ENCODE measurements at places on chromosomes 1 and 21.
A peak's percentile ranks its signal among the peaks of the same experiment; 100 is the strongest.

GRCh38 chr21:34022627-34023335 lies 50.6 kb upstream of the MRPS6 start:
- DNase-seq: no peak

GRCh38 chr1:200478239-200478623 lies 68.4 kb upstream of the ZNF281 start:
- no peak for DNase-seq

- no peak for DNase-seq
Observed at GRCh38 chr1:41764656-41765055, 154.1 kb downstream of the HIVEP3 start.

GRCh38 chr1:24236789-24237371 lies 49.8 kb upstream of the IFNLR1 start:
- peak; percentile 54 for DNase-seq

DNA sequence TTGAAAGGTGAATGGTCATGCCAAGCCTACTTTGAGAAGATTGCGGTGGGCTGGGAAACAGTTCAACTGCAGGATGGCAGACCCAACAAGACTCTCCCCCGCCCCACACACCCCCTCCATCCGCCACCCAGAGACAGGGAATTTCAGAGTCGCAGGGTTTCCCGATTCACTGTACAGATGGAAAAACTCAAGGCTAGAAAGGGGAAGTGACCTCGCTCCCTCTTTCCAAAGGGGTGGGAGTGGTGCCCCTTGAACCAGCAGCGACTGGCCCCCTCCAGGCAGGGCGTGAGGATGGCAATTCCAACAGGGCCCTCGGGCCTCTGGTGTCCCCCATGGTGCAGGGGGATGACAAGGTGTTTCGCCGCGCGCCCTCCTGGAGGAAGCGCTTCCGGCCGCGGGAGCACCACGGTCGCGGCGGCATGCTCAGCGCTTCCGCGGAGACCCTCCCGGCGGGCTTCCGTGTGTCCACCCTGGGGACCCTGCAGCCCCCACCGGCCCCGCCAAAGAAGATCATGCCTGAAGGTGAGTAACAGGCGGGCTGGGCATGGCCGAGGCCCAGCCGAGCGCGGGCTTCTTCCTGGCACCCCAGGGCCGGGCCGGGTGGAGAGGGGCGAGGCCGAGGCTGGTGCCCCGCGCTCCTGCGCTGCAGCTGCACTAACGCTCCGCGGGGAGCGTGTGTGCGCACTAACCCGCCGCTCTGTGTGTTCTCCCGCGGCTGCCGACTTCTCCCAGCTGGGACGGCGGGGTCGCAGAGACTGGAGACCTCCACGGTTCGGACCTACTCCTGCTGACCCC lies 10.4 kb downstream of the MYOG start:
- DNase-seq: no peak

DNA sequence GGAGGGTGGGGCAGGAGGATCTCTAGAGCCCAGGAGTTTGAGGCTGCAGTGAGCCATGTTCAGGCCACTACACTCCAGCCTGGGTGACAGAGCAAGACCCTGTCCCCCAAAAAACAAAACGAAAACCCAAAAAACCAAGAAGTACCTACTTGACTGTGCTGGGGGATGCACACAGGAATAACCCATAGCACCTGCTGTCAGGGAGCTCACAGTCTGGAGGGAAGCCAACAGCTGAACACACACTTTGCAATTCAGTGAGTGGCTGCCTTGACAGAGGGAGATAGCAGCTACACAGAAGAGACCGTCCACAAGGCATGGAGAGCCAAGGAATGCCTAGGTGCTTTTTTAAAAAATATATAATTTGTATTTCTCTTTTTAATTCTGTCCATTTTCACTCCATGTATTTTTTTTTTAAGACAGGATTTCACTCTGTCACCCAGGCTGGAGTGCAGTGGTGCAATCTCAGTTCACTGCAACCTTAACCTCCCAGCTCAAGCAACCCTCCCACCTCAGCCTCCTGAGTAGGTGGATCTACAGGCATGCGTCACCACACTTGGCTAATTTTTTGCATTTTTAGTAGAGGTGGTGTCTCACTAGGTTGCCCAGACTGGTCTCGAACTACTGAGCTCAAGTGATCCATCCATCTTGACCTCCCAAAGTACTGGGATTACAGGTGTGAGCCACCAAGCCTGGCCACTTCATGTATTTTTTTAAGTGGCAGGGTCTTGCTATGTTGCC lies 68.7 kb downstream of the NID1 start:
- DNase-seq: no peak

- DNase-seq: no peak
Observed at GRCh38 chr1:47396671-47397196, 19.4 kb upstream of the FOXE3 start.

- DNase-seq: no peak
Observed at GRCh38 chr1:18681423-18681835, 50.8 kb downstream of the PAX7 start.

GRCh38 chr1:203316626-203317093 lies 11.3 kb downstream of the BTG2 start:
- DNase-seq: no peak

GRCh38 chr1:66214901-66215300 lies 319.1 kb upstream of the SGIP1 start:
- no peak for DNase-seq

GRCh38 chr1:79847700-79848099 lies 841.2 kb upstream of the ADGRL4 start:
- no peak for DNase-seq

DNA sequence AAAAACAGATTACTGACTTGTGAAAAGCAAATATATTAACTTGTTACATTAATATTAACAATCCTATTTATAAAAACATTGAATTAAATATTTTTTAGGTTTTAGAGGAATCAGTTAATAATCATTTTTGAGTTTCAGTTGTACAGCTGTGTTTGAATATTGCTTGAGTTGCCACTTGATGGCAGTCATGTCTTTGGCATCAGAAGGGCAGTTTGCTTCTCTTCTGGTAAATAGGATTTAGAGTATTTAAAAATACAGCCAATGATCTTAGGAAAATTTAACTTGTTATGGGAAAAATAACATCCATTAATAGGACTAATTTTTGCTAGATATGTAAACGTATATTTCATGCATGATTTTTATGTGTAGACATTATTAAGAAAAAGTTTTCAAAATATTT lies 234.1 kb downstream of the NCAM2 start:
- DNase-seq: no peak

- DNase-seq: peak; percentile 26
Observed at GRCh38 chr1:179876300-179876715, 1.3 kb downstream of the TOR1AIP2 start.

DNA sequence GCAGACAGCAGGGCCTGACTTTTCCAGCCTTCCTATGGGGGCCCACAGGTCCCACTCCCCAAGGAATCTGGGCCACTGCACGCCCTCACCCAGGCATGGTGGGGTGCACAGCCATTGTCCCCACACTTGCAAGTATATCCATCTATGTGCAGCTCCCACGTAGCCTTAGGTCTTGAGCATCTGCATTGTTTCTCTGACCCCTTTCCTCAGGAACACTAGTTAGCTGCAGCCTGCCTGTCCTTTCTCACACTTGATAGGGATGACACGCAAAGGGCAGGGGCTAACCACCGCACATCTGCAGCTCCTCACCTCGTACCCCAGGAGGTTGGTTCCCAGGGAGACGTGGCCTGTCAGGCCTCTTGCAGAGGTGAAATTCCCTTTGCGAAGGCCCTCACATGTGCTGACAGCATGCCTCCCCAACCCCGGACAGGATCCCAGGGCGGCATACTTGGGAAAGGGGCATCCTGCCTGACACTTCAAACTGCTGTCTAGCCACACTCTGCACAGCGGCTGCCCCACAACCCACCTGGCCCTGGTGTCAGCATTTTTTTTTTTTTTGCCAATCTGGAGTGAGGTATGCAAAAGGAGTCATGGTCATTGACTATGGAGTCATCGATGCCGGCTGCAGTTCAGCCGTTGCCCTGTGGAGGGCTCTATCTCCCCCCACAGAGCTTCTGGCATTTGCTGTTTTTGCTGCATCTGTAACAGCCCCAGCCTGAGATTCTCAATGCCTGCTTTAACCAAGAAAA lies 5.0 kb downstream of the JMJD4 start:
- DNase-seq: no peak

- no peak for DNase-seq
Observed at GRCh38 chr1:205245096-205245495, 17.4 kb downstream of the TMCC2 start.

GRCh38 chr1:41357451-41358101 lies 3.7 kb upstream of the FOXO6 start:
- no peak for DNase-seq

GRCh38 chr1:240414237-240414636 lies 197.7 kb downstream of the GREM2 start:
- DNase-seq: no peak

DNA sequence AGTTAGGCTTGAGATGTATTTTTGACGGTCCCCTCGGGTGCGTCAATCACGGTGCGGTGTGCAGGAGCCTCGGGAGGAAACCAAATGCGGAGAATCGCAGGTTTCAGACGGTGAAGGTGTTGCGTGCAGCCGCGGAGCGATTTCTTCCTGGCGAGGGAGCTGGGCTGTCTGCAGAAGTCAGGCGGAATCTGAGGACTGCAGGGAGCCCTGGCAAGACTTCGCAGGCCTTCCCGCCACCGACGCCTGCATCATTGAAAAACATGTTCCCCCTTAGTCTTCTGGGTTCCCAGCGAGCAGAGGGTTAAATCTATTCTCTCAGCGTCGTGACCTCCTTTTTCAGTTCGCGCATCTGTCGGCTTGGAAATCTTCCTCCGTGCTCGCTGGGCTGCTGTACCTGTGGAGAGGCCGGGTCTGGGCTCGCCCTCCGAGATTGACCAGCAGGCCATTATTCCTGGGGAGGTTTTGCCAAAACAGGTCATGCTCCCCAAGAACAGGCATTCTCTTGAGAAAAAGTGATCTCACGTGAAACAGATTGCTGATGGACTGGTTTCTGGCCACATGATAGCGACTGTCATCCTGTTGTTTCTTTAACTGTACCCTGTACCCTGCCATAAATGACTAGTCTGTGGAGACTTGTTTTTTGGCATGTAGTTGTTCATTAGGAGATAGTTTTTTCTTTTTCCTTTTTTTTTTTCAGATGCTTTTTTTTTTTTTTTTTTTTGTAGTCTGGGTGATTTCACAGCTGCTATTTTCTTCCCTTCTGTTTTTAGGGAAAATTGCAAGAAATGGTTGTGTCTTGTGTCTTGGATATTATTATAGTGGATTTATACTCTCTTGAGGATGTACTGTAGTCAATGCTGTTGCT lies 894 bp downstream of the EPB41 start:
- DNase-seq: no peak

DNA sequence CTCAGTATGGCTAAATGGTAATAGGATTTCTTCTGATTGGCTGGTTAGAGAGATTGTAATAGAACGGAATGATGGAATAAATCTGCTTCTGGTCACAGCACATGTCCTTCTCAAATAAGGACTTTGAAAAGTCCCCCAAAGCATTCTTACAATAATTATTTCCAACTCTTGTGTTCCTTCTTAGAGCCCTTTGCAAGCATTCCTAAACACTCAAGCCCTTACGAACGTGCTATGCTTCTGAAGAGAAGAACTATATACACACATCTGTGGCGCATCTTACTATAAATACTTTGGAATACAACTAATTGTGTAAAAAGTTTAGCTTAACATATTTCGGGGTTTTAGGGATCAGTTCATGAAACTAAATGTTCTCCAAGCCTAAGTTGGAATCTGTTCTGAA lies 25.6 kb downstream of the CLIC4 start:
- DNase-seq: no peak

DNA sequence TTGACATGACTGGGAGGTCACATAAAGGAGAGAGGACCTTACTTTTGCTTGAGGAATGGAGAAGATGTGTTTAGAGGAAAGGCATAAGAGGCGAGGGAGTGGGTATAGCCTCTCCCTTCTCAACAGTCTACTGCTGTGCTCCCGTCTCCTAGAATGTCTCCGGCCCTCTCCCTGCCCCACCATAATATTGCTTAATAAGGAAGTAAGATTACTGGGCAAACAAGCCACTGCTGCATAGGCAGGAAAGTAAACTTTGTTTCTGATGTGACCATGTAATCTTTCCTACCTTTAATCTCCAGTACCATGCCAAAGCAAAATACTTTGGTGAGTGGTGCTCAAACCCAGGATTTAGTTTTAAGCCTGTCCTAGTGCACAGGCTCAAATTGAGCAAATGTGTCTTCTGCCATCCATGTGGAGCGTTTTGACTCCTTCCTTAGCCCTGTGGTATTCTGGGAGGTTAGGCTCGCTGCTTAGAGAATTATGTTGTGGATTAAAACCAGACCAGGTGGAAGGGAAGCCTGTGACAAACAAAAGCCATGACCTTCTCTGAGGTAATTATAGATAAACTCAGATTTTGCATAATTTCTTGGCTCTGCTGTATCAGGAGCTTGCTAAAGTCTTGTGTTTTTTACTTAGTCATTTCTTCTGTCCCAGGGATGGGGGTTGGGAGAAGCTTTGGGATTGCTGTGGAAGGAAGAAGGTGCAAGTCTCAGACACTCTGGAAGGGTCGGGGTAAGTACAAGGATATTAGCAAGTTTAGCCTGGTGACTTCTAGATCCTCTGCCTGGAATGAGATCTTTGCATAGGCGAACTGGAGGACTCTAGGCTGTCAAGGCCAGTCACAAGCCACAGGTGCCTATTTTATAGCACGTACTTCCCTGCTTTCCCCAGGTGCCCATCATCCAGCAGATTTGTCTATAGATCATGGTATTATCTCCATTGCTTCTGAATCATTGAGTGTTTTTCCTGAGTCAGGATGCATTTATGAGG lies 34.5 kb upstream of the DIPK1A start:
- no peak for DNase-seq

GRCh38 chr1:168082008-168082876 lies 54.5 kb downstream of the GPR161 start:
- no peak for DNase-seq

DNA sequence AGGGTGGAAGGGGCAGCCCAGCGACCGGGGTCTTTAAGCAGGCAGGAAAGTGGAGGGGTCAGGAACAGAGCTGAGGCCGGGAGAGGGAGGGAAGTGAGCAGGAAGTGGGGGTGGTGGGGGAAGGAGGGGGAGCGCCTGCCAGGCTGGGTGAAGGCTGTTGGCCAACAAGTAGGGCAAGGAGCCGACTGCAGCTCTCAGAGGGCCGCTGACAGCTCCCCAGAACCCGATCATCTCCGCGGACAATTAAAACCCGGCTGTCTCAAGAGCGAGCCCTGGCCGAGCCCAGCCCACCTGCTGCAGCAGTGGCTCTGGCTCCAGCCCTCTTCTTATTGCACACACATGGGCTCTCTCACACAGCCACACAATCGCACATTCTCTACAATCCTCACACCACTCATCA lies 51.6 kb downstream of the GRIK3 start:
- DNase-seq: no peak

- DNase-seq: no peak
Observed at GRCh38 chr21:23119491-23119890, 2121.3 kb downstream of the NCAM2 start.

DNA sequence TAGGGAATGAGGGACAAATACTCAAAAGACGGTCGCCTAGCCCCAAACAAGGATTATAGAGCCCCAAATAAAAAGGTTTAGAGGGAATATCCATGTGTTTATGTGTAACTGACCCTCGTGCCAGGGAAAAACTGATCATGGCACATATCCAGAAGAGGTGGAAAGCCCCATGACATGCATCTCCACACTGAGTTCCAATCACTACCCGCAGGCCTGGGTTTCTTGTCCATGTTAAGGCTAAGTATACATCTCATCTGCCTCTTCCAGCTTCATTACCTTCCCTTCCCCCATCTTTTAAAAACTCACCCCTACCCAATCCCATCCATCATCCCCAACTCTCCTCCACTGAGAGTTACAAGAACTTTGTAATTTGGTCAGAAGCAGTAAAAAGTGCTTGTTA lies 15.2 kb downstream of the GADD45A start:
- DNase-seq: no peak

- no peak for DNase-seq
Observed at GRCh38 chr21:15359251-15359650, 294.5 kb upstream of the NRIP1 start.
